CD4-positive, alpha-beta T cell treated with Interferon alpha-2 for 1 hour (primary cell): ENCODE measurements at places on chromosomes 13 and 19.
A peak's percentile ranks its signal among the peaks of the same experiment; 100 is the strongest.

- peak; percentile 85 for DNase-seq
Observed at GRCh38 chr19:17605761-17606589, 50.5 kb downstream of the COLGALT1 start.

DNA sequence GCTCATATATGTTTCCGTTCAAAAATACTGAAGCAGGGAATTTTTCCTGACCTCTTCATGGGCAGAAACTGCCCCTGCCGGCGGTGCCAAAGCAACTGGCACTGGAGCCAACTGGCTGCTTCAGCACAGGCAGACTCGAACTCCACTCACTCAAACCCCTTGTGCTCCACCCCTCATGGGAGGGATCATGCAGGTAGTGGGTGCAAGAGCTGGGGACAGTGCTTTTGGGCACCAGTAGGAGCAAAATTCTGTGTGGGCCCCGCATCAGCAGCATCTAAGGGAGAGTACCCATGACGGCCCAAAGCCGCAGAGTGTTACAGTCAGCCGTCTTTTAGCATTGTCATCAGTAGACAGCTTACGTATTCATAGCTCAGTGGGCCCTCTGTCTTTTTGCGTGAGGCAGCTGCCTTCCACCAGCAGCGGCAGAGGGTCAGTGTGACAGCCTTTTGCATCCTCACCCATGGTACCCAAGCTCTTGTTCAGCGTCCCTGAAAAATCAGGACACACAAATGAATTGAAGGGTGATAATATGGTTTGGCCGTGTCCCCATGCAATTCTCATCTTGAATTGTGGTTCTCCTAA lies 393.8 kb downstream of the SLITRK6 start:
- DNase-seq, result no peak

DNA sequence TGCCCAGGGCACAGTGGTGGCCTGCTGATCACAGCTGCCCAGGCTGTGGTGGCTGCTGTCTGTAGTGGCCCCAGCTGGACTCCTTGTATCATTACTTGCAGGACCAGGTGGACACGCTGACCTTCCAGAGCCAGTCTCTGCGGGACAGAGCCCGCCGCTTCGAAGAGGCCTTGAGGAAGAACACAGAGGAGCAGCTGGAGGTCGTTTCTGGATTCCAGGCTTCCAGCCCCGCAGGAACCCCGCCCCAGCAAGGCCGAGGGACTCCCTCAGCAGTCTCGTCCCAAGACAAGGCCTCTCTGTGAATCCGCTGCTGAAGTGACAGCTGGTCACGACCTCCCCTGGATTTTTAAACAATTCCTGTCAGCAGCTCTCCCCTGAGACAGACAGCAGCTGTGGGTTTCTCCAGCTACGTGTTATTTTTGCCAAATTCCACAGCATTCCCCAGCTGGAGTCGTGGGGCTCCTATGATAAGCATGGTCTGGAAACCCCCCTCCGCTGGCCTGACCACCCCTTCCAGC lies 98.3 kb downstream of the SLC7A1 start:
- no peak for DNase-seq

- no peak for DNase-seq
Observed at GRCh38 chr19:46596008-46596407, 5.1 kb upstream of the CALM3 start.

DNA sequence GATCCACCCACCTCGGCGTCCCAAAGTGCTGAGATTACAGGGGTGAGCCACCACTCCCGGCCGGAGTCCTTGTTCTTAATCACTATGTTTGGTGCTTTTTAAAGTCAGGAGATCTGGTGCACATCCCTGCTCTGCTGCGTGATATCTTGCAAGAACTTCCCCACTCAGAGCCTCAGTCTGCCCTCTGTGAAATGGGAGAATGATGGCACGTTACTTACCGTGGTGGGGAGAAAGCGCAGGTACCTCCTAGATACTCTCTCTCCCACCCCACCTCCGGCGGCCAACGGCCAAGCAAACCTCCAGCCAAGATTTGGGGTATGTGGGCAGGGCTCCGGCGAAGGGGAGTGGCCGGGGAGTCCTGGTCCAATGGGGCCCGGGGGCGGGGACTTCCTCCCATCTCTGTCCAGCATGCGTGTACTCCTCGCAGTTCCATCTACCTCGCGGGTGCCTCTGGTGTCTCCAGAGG lies at the start of gene RYR1:
RYR1 (plus strand) TSS at position 424 of the 466 bp plus-strand sequence. CDS start 139 bp downstream, outside the sequence.
- DNase-seq, result peak; percentile 49

- no peak for DNase-seq
Observed at GRCh38 chr19:35559281-35559659, 4.2 kb downstream of the ATP4A start.

GRCh38 chr19:3614858-3615505 lies 8.3 kb upstream of the TBXA2R start:
- DNase-seq, result no peak

- peak; percentile 100 for DNase-seq
Observed at GRCh38 chr19:58572818-58573657, at the start of gene MZF1. Gene MZF1 (minus strand): TSS chr19:58573335. CDS start chr19:58571389, 1,946 bp downstream.

DNA sequence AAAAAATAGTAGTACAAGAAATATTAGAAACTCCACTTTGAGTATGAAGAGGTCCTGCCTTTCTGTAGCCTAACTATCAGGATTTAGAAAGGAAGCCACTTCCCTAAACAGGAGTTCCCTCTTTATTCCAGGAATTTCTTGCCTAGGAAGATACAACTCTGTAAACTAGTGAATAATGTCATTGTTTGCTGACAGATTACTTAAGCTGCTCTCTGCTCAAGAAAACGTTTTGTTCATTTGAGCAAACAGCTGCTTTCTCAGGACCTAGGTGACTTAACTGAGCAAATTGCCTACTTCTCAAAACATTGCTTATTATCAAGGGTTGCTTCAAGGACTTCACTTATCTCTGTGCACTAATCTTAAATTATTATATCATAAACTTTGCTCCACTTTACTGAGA lies 1419.4 kb upstream of the SLC10A2 start:
- no peak for DNase-seq

GRCh38 chr13:58313219-58313618 lies 681.7 kb downstream of the PCDH17 start:
- DNase-seq, result no peak

DNA sequence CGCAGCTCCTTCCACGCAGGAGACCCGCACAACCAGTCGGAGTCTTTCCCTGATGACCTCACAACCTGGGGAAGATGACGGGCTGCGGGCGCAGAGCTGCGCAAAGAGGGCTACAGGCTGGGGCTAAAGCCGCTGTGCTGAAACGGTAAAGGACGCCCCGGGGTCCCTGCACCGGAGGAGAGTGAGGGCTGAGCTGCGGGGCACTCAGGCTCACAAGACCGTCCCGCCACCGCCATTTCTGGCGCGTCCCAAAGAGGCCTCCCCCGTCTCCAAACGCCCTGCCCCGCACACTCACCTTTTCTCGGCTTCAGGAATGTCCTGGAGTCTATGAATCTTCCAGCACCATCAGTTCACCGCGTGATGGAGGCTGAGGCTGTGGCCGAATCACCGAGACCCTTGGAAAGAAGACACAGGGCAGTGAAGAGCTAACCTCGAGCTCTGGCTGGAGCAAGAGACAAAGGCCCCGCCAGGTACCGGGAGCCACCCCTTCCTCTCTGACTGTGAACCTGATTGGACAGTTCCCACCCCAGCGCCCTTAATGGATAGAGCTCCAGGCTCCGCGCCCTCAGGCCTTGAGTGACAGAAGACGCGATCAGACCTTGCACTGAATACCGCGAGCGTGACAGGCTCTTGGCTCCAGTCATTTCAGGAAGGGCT lies 41.8 kb upstream of the ZNF429 start:
- peak; percentile 48 for DNase-seq

DNA sequence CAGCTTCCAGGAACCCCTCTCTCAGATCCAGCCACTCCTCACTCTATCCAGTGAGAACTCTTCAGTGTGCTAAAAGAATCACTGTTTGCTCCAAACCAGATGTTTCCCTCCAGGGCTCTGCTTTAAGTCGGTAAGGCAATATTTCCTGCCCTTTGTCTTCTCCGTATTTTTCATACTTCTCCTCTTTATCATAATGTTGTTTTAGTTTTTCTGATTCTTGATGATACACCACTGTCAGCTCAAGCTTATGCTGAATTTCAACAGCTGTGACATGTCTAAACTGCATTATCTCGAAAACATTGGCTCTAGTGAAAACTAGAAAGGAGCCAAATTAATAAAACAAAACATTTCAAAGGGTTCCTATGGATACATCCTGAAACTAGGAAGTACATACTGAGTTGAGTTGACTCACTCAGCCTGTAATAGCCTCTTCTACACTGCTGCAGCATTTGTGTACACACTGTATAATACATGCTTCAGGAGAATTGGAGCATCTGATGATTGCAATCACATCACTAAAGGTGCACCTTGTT lies 39.8 kb downstream of the GPR180 start:
- no peak for DNase-seq

- no peak for DNase-seq
Observed at GRCh38 chr13:31485651-31486051, 253.7 kb upstream of the RXFP2 start.

DNA sequence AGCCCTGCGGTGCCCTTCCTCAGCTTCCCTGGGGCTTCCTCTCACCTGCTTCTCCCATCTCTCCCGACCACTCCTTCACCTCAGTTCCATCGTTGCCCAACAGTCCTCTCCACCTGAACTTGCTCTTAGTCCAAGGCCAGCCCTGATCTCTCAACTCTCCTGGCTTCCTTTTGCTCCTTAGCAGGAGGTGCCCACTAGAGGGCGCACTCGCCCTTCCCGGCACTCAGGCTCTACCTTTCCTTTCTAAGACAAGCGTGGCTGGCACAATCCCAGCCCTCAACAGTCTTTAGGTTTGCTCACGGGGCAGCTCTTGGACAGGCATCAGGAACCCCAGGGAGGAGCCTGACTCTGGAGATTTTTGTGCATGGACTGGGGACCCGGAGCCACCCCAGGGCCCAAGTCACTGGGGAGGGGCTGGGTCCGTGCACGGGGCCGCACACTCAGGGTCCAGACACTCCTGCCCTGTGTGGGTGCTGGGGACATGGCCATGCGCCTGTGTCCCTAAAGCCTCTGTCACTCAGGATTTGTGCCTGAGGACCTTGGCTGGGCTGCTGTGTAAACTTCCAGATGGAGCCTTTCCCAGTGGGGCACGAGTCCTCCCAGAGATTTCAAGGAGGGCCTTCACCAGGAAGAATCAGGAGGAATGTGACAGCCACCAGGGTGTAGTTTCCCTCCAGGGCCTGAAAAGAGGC lies 12.1 kb upstream of the CEACAM8 start:
- peak; percentile 33 for DNase-seq

- DNase-seq, result peak; percentile 81
Observed at GRCh38 chr19:6125571-6125989, 9.9 kb upstream of the ACSBG2 start.

DNA sequence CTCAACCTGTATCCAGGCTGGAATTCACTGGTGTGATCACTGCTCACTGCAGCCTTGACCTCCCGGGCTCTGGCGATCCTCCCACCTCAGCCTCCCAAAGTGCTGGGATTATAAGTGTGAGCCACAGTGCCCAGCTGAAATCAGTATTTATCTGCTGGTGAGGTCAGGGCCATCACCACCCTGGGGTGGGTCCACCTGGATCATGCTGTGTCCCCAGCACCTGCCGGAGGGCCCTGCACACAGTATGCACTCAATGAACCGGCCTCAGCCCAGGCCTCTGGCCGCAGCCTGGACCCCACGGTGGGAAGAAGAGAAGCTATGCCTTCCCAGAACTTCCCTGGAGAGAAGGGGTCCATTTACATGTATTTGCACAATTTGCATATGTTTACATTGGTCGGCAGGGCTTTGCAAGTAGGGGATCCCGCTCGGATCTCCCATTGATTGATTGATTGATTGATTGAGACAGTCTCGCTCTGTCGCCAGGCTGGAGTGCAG lies 2.6 kb upstream of the SLC5A5 start:
- no peak for DNase-seq

- DNase-seq, result no peak
Observed at GRCh38 chr13:83086948-83087347, 795.3 kb downstream of the SLITRK1 start.

GRCh38 chr13:41007744-41008128 lies 11.4 kb downstream of the ELF1 start:
- DNase-seq, result no peak

- DNase-seq, result no peak
Observed at GRCh38 chr13:38900188-38900587, 90.4 kb downstream of the STOML3 start.

GRCh38 chr13:32209652-32210051 lies 105.5 kb downstream of the ZAR1L start:
- DNase-seq, result no peak

GRCh38 chr13:22934744-22935523 lies 245.8 kb upstream of the SGCG start:
- DNase-seq, result no peak
